ENCODE measurements at places on chromosomes 5 and 9.

- no peak for ATAC-seq
Observed at GRCh38 chr9:86281593-86282076, 703 bp downstream of the ISCA1 start.

DNA sequence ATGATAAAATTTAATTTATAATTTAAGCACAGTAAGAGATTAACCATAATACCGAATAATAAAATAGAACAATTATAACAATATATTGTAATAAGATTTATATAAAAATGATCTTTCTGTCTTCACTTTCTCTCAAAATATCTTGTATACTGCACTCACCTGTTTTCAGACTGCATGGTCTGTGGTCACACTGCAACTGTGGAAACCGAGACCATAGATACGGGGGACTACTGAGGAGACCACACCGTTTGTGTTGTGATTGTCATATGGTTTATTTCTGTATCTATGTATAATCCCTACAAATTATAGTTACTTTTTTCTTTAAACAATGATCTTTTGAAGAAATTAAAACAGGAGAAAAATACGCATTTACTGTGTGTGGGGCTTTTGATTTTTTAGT is 78.8 kb upstream of the TNFAIP8 start:
- ATAC-seq: no peak

- no peak for ATAC-seq
Observed at GRCh38 chr5:124919747-124920525, 173.5 kb upstream of the ZNF608 start.

GRCh38 chr5:155274484-155274883 is 260.9 kb downstream of the KIF4B start:
- no peak for ATAC-seq

GRCh38 chr5:138955013-138955660 is 80.0 kb upstream of the LRRTM2 start:
- no peak for ATAC-seq

- no peak for ATAC-seq
Observed at GRCh38 chr9:33469891-33470290, 3.8 kb downstream of the NOL6 start.

All from activated CD4-positive, CD25-positive, alpha-beta regulatory T cell treated with anti-CD3 and anti-CD28 coated beads, Interleukin-2, amount 50 U/mL, for 24 hours (primary cell).